ENCODE measurements at places on chromosomes 5 and 9. TPM values are rescaled to one million over a fixed set of nuclear protein-coding genes. Genes with fewer than 3 reads are reported as not detected.

GRCh38 chr5:158845941-158846340 lies 253.8 kb downstream of the EBF1 start:
- DNase-seq, result no peak
- H3K27ac ChIP-seq, result no peak overlapping the region
- H3K4me1 ChIP-seq, result no peaks in the 10 kb centered on the region
- H3K36me3 ChIP-seq, result no peaks in the 10 kb centered on the region

DNA sequence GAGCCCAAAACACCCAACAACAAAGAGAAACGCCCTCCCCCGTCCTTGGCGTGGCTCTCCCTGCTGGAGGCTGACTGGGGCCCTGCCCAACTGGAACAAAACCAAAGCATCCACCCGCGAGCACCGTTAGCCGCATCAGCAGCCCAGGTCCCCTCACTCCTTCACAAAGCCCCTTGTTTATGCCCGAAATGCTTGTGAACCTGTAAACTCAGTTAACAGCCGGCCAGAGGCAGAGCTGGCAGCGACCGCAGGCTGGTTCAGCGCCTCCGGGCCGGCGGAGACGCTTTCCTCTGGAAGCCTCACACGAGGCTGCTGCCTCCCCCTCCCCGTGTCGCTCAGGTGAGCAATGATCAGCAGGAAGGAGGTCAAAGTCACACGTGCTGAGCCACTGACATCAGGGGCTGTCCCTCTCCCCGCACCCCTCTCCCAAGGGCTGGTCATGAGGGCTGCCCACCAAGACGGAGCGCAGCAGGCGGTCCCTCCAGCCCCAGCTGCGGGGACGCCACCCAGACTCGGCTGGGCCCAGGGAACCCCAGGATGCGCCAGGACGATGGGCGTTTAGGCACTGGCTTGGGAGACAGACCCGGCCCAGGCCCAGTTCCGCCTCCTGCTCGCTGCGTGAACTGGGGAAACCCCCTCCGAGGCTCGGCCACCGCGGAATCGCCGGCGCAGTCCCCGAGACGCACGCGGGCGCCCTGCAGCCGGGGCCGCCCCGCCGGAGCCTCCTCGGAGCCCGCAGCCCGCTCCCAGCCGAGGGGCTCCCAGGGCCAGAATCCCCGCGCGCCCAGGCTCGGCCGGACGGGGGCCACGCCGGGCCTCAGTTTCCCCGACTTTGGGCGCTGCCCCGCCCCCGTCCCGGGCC lies 563 bp downstream of the SNAPC4 start:
- peak overlapping the region; percentile 89 for H3K4me3 ChIP-seq
- H3K4me1 ChIP-seq, result peaks cover 13% of the 10 kb centered on the region
- no peak overlapping the region for H3K27ac ChIP-seq
- H3K27me3 ChIP-seq, result no peaks in the 10 kb centered on the region
- H3K36me3 ChIP-seq, result no peaks in the 10 kb centered on the region

- no peak overlapping the region for H3K4me3 ChIP-seq
- H3K27ac ChIP-seq, result no peak overlapping the region
- no peak for DNase-seq
- no peaks in the 10 kb centered on the region for H3K27me3 ChIP-seq
- no peaks in the 10 kb centered on the region for H3K4me1 ChIP-seq
Observed at GRCh38 chr5:162484986-162485385, 417.4 kb downstream of the GABRG2 start.

GRCh38 chr9:137820161-137820855 lies 57.3 kb upstream of the CACNA1B start:
- H3K27ac ChIP-seq, result no peak overlapping the region
- H3K4me3 ChIP-seq, result no peak overlapping the region
- DNase-seq, result no peak
- H3K36me3 ChIP-seq, result no peaks in the 10 kb centered on the region

ZNF608 gene
- 15.5 TPM for total RNA-seq

RNF183 gene
- total RNA-seq, result 1.3 TPM

RNF180 gene
- total RNA-seq, result 26.9 TPM

EIF4E1B gene
- not detected for total RNA-seq

Measured in ovary (tissue), 10 donors.